ENCODE measurements at places on chromosomes 2 and 18.

GRCh38 chr2:191126386-191127085, 24.3 kb downstream of the STAT4 start:
- no peaks in the 10 kb centered on the region for H3K27me3 ChIP-seq
- no peak overlapping the region for H3K27ac ChIP-seq
- H3K36me3 ChIP-seq: no peaks in the 10 kb centered on the region
- H3K4me3 ChIP-seq: no peak overlapping the region
- H3K4me1 ChIP-seq: no peaks in the 10 kb centered on the region

DNA sequence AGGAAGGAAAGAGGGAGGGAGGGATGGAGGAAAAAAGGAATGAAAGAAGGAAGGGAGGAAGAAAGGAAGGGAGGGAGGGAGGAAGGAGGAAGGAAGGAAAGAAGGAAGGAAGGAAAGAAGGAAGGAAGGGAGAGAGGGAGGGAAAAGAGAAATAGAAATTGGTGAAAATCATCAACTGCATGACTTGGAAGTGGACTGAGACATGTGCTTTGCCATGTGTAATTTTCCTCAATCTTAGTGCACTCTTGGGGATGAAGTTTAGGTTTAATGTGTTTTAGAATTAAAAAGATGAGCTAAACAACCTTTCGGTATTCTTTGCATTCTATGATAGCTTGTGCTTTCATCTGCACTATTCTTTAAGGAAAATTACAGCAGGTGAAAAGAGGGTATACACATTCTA, 320.1 kb upstream of the GALNT5 start:
- no peaks in the 10 kb centered on the region for H3K4me1 ChIP-seq
- H3K27ac ChIP-seq: no peak overlapping the region

DNA sequence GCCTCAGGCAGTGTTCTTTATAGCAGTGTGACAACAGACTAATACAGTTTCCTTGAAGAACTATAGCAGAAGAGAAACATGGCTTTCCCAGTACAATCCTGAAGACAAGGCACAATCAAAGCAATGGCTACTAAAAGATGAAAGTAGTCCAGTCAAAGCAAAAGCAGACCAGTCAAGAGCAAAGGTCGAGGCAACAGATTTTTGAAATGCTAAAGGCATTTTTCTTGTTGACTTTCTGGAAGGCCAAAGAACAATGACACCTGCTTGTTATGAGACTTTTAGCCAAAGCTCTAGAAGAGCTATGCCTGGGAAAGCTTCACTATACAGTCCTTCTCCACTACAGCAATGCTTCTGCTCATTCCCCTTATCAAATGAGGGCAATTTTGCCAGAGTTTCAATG, 269.9 kb downstream of the EXOC6B start:
- H3K27ac ChIP-seq: no peak overlapping the region
- H3K27me3 ChIP-seq: no peaks in the 10 kb centered on the region
- no peaks in the 10 kb centered on the region for H3K4me1 ChIP-seq
- no peak overlapping the region for H3K4me3 ChIP-seq

GRCh38 chr18:55764386-55764785, 176.4 kb upstream of the TCF4 start:
- peaks cover 14% of the 10 kb centered on the region for H3K4me1 ChIP-seq
- DNase-seq: peak; percentile 50
- H3K27me3 ChIP-seq: no peaks in the 10 kb centered on the region
- H3K36me3 ChIP-seq: no peaks in the 10 kb centered on the region

GRCh38 chr2:104871972-104872865, 18.3 kb downstream of the POU3F3 start:
- no peak overlapping the region for H3K4me3 ChIP-seq
- H3K27ac ChIP-seq: no peak overlapping the region
- H3K36me3 ChIP-seq: no peaks in the 10 kb centered on the region
- peak; percentile 64 for DNase-seq
- no peaks in the 10 kb centered on the region for H3K4me1 ChIP-seq
- H3K27me3 ChIP-seq: peaks cover 55% of the 10 kb centered on the region
